ENCODE measurements at places on chromosomes 5 and 9.

DNA sequence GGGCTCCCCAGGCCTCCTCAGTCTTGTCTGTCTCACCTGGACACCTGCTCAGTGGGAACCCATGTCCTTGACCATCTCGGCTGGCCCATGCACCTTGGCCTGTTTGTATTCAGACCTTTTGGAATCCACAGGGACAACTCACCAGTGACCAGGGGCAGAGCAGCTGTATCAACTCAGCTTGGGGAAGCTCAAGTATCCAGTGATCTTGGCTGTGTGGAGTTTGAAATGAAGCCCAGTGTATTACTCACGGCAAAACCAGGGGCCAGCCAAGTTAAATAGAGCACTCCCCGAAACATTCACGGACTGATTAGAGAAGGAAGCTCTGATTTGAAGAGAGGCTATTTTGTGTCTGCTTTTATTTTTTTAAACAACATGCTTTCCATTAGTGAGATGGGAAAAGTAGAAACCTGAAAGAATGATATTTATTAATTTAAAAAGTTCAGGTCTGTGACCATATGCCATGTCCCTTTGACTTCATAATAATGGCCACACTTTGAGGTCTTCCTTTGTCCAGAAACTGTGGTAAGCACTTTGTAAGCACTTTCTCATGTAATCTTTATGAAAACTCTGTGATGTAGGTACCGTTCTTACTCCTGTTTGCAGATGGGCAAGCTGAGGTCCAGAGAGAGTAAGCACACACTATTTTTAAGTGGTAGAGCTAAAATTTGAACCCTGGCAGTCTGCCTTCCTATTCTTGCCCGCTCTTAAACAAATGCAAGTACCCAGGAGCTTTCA, 656.5 kb downstream of the BNC2 start:
- DNase-seq: no peak

- no peak for DNase-seq
Observed at GRCh38 chr9:134398756-134399155, 72.5 kb downstream of the RXRA start.

GRCh38 chr9:68821911-68822310, 116.9 kb downstream of the PIP5K1B start:
- DNase-seq: no peak

DNA sequence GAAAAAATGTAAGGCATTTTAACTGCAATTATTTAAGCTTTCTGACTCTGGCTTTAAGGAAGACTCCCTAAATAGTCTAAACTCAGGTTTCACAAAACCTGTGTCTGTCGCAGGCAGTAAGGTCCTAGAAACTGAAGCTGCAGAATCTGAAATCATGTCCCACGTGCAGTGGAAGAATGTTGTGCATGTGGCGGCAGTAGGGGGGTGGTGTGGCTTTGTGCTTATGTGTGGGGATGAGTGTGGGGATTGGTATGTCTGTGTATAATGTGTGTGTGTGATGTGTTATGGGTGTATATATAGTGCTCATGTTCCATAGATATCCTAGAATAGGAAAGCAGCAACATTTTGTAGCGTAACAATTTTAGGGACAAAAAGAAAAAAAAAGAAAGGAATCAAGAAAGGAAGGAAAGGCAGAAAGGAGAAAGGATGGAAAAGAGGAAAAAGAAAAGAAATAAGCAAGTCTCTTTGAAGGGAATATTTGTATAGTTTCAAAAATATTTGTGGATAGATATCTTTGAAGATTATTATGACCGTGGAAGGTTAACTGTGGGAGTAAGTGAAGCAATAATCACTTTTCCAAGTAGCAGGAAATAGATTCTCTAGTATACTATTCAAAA, 6.6 kb downstream of the ANKDD1B start:
- no peak for DNase-seq

DNA sequence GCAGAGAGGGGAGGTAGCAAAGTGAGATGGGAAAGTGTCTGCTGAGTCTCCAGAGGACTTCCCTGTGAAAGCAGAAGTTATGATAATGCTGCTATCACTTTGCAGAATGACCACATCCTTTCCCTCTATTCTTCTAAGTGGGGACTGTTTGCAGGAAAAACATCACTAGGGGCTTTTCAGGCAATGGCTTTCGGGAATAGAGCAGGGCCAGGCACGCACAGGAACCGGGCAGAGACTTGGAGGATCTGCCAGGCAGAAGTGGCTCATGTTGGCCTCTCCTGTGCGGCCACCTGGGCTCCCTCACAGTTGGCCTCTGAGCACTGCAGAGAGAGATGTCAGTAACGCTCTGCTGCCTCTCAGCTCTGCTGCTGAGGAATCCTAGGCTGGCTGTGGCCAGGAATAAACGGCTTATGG, 214.7 kb downstream of the MAST4 start:
- DNase-seq: no peak

GRCh38 chr9:137314561-137315560, 12.8 kb upstream of the NRARP start:
- no peak for DNase-seq

DNA sequence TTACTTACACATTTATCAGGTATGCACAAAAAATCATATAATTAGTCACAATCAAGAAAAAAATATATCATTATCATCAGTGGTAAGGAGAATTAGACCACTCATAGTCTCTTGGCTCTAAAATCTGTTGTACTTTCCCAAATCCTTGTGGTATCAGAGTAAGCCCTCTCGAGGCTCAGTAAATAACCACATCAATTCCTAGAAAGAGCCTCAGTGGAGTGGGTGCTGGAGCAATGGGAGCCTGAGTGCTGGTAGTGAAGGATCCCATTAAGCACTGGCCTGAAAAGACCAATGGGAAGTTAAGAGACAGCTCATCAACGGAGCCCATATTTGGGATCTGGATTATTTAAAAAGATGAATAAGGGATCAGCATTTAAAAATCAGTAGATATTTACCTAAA, 130.3 kb upstream of the EFNA5 start:
- DNase-seq: no peak

DNA sequence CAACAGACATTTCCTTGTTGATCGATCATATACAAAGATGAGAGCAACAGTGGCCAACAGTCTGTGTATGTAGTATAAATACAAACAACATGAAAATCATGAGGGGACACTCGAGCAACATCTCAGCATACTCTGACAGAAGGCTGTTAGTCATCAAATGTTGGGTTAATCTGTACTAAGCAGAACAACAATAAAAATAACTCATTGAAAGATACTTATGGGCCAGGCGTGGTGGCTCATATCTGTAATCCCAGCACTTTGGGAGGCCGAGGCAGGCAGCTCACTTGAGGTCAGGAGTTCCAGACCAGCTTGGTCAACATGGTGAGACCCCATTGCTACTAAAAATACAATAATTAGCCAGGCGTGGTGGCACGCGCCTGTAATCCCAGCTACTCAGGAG, 67.3 kb downstream of the SCAI start:
- no peak for DNase-seq

- no peak for DNase-seq
Observed at GRCh38 chr5:78277715-78278114, 16.8 kb downstream of the AP3B1 start.

DNA sequence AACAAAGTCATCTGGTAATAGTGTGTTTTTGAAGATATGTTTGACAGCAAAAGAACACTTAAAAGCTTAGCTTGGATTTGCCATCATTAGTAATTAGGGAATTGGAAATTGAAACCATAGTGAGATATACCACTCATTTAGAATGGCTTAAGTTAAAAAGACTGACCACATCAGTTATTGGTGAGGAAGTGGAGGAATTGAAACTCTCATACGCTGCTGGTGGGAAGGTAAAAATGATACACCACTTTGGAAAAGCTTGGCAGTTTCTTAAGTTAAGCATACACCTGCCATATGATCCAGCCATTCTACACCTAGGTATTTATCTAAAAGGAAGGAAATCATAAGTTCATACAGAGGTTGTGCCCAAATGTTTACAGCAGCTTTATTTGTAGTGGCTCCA, 213.2 kb downstream of the TRIO start:
- no peak for DNase-seq

- DNase-seq: no peak
Observed at GRCh38 chr5:114391321-114391720, 29.5 kb downstream of the KCNN2 start.

DNA sequence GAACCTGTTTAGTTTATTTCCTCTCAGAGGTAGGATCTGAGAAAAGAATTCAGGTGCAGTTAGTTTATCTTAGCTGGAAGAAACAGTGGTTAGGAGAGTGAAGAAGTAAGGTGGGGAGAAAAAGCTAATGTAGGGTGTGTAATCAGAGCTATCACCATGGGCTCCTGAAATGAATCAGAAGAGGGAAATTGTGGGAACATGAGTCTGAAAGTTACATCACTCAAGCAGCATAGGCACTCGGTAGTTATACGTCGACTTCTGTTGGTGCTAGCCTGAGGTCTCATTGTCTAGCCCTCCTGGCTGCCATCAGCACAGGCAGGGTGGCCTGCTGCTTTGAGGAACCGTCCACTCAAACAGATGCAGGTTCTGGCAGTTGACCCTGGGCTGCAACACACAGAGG, 56.7 kb upstream of the NPR3 start:
- DNase-seq: no peak

DNA sequence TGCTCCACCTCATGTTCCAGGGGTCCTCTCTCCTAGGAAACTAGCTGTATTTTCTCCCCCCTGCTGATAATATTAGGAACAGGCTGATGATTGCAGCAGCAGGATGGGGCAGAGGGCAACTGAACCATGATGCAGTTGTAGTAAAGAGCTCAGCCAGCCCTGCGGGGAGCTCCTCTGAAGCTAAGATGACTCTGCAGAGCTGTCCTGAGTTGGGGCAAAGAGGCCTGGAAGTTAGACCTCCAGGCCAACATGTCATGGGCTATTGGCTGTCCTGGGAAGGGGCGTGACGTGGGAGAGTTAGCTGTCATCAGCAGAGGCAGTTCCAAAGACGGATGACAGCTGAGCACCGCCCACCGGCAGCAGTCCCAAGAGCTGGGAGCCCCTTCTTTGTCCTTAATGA, 6.6 kb upstream of the FBP1 start:
- no peak for DNase-seq

All from ACHN (cell line).